ENCODE measurements at places on chromosomes 4 and X.

DNA sequence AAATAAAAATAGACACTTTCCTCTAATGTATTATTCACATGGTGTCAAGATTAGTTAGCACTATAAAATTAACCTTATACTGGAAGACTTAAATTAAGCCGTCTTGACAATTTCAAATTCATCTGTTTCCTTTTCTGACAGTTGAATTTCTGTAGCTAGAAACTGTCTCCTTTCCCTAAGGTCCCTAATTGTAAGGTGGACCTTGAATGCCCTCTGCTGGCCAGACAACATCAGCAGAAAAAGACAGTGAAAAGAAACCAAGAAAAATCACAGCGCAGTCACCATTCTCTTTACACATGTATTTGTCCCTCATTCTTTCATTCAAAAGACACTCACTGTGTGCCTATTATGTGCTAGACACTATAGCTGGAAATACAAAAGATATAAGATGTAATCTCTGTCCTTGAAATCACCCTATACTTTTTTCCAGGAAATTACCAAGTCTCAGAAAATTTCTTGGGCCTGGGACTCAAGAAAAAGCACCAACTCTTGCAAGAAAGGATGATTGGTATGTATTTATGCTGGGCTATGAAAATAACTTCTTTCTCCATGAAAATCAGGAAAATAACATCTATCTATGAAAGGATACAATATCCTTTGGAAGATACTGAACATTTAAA lies 32.7 kb upstream of the AMBN start:
- DNase-seq: no peak

DNA sequence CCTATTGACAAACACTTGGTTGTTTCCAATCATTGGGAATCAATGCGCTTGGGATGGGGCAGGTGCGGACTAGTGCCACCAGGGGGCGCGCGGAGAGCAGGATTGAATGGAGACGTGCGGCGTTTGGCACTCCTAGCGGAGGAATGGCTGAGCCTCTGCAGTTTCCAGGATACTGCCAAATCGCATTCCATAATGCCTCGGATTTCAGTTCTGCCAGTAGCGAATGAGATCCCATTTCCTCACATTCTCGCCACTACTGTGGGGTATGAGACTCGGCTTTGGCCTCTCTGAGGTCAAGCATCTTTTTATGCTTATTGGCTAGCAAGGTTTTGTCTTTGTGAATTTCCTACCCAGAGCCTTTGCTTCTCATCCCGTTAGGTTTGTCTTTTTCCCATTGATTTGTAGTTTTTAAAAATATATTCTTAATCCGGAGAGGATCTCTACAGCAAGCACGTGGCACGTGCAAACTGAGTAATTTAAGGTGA lies 28.7 kb downstream of the CLDN34 start:
- DNase-seq: peak; percentile 51

GRCh38 chr4:113153529-113154101 lies 104.2 kb downstream of the ANK2 start:
- no peak for DNase-seq

DNA sequence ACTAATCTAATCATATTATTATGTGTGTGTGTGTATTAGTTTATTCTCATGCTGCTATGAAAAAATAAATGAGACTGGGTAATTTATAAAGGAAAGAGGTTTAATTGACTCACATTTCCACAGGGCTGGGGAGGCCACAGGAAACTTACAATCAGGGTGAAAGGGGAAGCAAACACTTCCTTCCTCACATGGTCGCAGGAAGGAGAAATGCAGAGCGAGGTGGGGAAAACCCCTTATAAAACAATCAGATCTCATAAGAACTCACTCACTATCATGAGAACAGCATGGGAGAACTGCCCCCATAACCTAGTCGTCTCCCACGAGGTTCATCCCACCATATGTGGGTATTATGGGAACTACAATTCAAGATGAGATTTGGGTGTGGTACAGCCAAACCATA lies 190.9 kb upstream of the TAPT1 start:
- no peak for DNase-seq

DNA sequence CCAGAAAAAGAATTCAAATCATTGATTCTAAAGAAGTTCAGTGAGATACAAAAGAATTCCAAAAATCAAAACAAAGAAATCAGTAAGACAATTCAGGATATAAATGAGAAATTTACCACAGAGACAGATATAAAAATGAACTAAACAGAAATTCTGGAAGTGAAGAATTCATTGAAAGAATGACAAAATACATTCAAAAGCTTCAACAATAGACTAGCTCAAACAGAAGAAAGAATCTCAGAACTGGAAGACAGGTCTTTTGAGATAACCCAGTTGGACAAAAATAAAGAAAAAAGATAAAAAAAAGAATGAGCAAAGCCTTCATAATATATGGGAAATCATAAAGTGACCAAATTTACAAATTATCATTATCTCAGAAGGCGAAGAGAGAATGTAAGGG lies 41.7 kb downstream of the CD99L2 start:
- no peak for DNase-seq

- no peak for DNase-seq
Observed at GRCh38 chr4:11799196-11799595, 370.5 kb upstream of the HS3ST1 start.

GRCh38 chr4:52423967-52424366 lies 235.1 kb downstream of the USP46 start:
- DNase-seq: no peak

DNA sequence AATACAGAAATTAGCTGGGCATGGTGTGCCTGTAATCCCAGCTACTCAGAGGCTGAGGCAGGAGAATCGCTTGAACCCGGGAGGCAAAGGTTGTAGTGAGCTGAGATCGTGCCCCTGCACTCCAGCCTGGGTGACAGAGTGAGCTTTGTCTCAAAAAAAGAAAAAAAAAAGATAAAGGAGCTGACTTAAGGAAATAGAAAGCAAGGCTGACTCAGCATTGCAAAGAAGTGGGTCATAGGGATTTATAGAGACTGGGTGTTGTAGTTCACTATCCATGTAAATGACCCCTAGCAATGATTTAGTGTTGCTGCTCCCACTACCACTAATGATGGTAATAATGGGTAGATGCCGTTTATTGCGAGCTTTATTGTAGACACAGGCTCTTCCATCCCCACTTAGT lies 47.6 kb downstream of the ADD1 start:
- DNase-seq: no peak

DNA sequence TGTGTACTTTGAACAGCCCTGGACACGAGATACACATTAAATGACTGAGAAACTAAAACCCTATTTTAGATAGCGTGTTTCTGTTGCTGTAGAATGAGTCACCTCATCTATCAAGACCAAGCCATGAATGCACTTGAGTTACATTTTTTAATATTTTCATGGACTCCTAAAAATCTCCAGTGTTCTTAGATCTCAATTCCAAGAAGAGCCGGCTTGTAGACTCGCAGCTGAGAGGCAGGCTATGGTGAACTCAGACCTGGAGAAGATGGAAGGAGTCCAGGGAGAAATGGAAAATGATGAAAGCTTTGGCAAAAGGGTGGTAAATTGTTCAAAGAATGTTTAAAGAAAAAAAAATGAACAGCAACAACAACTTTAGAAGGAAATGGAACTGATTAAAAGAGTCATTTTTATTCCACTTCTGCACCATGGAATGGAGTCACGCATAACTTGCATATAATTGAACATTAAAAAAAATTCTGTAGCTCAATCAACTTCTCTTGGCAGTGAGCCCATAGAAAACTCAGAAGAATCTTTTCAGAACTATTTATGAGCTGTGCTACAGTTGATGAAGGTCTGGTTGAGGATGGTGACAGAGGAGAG lies 129.8 kb downstream of the MXRA5 start:
- DNase-seq: no peak

DNA sequence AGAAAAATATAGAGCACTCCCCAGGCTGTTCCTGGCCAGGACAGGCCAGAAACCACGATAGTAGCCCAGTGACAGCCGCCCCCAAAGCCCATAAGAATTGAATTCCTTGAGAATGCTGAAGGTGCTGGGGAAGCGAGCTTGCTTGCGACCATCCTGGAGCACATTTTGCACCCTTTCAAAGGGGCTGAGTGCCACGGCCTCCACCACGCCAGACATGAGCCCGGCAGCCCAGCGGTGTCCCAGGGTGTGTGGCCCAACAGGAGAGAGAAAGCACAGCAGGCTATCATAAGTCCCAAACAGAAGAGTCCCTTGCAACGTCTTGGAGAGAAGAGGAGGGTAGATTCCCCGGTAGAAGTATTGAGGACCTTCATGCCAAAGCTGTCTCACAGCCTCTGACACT lies 7.6 kb upstream of the ZCCHC18 start:
- no peak for DNase-seq

- no peak for DNase-seq
Observed at GRCh38 chr4:109675181-109675580, 28.1 kb downstream of the CASP6 start.

GRCh38 chrX:119729408-119730201 lies 28.8 kb upstream of the SOWAHD start:
- peak; percentile 14 for DNase-seq

- DNase-seq: no peak
Observed at GRCh38 chr4:114857831-114858230, 255.6 kb downstream of the NDST4 start.

DNA sequence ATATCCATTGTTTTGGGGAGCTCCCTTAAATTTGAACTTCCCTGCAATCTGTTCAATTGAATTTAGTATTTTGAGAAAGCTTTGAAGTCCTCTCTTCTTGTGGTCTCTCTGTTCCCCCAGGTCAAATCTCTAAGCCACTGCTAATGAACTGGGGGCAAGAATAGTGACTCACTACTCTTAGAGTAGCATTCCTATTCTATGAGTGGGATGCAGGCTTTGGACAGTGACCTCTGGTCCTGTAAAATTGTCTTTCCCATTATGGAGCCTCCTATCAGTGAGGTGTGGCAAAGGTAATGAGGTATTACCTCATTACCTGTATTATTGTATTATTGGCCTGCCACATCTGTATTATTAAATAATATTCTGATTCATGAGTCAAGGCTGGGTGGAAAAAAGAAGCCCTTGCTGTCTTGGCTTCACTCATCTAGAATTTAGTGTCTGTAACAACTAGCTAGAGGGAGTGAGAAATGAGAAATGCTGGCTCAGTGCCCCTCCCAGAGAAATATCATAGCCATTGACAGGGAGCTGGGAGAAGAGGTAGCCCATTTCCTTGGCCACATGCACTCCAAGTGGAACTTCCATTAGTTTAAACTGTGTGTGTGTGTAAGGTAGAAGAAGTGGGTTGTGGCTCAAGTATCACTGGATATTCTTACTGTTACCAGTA lies 393.9 kb upstream of the CTSO start:
- no peak for DNase-seq

DNA sequence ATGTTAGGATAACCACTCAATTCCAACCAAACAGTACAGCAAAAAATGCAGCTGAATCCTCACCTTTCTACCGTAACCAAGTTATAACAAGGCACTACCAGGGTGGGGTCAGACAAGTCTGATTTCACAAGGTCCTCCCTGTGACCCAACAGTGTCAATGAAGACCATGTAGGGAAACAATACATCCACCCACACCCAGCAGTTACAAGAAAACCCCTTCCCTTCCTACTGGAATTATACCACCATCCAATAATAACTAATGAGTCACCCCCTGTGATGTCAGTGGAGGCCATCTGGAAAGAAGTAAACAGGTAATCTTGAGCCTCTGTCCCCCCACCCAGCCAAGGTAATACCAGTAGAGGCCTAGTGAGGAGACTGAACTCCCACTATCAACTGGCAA lies 117.6 kb downstream of the FGF16 start:
- no peak for DNase-seq

- DNase-seq: no peak
Observed at GRCh38 chrX:123590842-123591486, 141.9 kb downstream of the THOC2 start.

DNA sequence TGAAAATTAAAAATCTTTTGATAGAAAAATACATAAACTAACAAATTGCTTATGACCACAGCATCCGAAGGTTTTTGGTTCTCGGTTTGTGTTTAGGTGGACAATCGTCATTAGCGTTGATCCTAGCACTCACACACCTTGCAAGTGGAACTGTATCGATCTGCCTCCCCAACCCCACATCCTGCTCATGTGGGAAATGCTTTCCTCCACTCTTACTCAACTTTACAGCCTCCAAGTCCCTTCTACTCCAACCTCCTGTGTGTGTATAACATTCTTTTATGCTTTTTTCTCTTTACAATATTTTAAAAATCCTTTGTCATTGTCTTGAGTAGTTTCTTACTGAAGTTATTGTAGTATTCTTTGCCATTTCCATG lies 15.6 kb upstream of the TMEM131L start:
- no peak for DNase-seq

- no peak for DNase-seq
Observed at GRCh38 chr4:187158003-187158402, 434.3 kb upstream of the FAT1 start.

- no peak for DNase-seq
Observed at GRCh38 chrX:147902270-147902669, 9.4 kb upstream of the FMR1 start.

GRCh38 chr4:83125738-83126141 lies 11.2 kb upstream of the PLAC8 start:
- DNase-seq: peak; percentile 57

- DNase-seq: no peak
Observed at GRCh38 chrX:53000447-53001135, 42.3 kb upstream of the FAM156A start.

- DNase-seq: peak; percentile 52
Observed at GRCh38 chrX:11757719-11758399, at the start of gene MSL3. Gene MSL3 (plus strand): TSS chrX:11758237. CDS start chrX:11758264, 27 bp downstream.

- no peak for DNase-seq
Observed at GRCh38 chr4:87502580-87503238, 26.5 kb downstream of the SPARCL1 start.

DNA sequence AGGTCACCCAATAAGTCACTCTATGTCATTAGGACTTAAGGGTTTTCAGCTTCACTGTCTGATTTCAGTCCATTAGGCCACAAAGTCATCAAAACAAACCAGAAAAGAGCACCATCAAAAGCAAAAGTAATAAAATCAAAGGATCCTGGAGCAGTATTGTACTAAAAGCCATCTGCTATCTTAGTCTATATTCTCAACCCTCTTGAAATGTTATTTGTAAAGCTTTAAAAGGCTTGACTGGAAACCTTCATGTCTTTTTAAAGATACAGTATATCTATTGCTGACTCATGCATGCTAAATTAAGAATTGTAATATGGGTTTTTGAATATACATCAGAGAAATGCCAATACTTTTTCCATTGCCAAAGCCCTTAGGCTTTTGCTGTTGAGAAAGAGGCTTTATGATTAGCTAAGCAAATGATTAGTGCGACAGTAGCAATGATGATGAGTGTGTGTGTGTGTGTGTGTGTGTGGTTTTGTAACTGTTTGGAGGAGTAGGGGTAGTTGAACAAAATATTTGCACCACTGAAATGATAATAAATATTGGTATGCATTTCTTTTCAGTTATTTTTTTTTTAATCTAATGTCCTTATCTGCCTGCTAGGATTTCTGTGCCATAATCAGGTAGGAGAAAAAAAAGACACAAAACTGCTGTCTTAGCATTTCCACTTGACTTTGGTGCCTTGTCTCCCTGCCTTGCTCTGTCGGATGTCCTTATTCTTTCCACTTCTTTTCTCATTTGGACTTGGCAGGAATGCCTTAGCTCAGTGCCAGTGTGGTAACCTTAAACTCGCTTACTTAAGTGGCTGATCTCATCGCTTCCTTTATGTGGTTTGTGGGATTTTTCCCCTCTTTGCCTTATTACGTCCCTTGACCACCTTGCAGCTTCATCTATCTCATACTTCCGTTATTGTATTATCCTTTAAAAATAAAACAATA lies 119.7 kb downstream of the PCDH7 start:
- no peak for DNase-seq

GRCh38 chr4:128663325-128663724 lies 146.2 kb upstream of the JADE1 start:
- no peak for DNase-seq
